NCI-H1092 (cell line): ENCODE measurements at places on chromosomes 12 and 14.

- DNase-seq = no peak
These were observed 130.1 kb upstream of the RTL1 start for GRCh38 chr14:101033446-101034165.

DNA sequence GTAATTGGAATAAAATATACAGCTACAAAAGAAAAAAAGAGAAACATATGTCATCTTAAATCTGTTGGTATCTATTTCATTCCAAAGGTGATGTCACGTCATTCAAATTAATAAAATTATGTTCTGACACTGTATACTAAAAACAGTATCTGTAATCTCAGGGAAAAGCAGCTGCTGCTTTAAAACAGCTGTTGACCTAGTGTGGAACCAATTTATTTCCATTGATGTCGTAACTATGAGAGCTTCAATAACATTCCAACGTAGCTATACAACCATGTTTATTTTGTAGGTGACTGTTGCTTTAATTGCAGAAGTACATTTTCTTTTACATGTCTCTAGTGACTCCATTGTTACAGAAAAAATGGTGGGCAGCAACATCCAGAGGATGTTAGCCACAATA is 571.7 kb downstream of the RPS29 start:
- no peak for DNase-seq

GRCh38 chr12:15146585-15146984 is 74.6 kb downstream of the RERG start:
- no peak for DNase-seq

GRCh38 chr14:77646907-77647306 is 30.5 kb upstream of the SPTLC2 start:
- DNase-seq = no peak

DNA sequence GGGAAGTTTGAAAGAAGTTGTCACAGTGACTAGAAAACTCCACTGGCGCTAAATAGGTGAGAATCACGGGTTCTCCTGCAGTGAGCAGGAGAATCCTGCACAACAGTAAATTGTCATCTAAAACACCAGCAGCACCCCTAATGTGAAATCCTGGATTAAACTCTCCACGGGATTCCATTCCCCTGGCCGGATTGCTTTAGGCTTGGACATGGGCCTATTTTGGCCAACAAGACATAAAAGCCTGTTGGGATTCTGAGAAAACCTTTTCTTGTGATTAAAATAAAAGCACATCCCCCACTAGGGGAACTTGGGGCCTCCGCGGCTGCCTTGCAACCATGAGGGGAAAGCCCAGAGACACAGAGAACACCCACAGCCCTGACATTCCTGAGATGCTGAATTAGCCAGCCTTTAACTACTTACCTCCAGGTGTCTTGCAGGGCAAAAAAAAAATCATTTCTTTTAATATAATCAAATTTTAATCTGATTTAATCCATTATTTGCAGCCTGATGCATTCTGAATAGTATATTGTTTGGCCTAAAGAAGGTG is 21.0 kb upstream of the TSPAN11 start:
- DNase-seq = no peak

DNA sequence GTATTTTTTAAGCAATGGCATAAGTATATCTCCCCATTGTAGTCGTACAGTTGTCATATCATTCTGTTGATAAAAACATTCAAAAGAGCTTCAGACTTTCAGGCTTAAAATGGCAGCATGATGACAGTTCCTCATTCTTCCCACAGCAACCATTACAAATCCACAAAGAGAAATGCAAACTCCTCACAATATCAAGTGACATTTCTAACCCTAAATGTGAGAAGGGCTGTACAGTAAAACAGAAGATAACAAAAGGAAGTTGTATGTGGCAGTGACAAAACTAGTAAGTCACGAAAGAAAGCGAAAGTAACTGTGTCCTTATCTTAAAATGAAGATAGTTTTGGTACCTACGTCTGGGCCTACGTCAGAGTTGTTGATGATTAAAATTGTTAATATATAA is 46.7 kb downstream of the GXYLT1 start:
- DNase-seq = no peak

DNA sequence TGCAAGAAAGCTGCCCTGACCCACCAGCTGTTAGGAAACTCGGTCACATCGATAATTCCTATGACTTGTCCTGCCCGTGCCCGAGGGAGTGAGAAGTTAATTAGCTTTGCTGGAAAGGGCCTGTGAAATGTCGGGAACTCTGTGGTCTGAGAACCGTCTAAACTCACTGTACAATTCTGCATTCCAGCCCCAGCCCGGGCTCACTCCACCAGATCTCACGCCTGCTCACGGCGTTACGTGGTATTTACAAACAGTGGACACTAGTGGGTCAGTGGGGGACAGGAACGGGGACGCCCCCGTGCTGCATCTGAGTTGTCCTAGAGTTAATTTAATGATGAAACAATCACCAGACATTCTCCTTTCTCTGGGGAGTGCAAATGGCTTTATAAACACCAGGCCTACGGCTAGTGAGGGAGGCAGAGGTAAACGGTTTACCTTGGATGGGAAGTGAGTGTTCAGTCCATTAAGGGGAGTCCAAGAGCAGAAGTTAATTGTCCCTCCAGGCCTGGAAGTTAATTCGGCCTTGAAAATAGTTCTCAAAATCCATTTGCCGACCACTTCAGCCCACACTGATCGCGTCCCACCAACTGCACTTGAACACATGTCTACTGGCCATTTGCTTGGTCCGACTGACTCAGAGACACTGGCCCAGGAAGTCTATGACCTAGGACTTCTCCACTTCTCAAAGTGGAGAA is 93.5 kb upstream of the MED13L start:
- DNase-seq = no peak

DNA sequence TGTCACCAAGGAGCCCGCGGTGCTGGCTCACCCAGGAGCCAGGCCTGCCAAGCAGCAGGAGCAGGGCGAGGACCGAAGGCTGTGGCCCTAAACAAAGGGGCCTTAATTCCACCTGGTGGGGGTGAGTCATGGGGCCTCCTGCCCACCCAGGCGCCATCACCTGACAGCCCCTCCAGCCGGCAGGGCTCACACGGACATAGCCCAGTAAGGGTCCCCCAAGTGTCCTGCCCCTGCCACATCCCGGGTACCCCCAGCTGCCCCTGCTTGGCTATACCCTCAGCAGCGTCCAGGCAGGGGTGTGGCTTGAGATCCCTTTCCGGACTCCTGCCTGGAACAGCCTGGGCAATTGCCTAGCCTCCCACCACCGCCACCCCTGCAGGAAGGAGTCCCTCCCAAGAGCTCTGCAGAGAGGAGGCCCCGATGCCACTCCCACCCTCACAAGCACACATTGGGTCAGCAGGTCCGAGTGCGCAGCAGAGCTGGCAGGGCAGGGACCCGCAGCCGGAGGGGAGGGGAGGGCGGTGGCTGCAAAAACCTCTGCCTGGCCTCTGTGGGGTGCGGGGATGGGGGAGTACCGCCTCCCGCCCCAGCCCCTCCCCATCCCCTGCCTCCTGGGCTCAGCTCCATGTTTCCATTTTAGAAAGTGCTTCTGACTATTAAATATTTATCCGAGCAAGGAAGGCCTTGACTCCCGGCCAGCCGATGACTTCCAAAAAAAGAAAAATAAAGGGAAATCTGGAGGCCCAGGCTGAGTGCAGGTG is 4.6 kb downstream of the AHNAK2 start:
- DNase-seq = no peak

GRCh38 chr14:42424501-42424900 is 817.8 kb downstream of the LRFN5 start:
- no peak for DNase-seq

DNA sequence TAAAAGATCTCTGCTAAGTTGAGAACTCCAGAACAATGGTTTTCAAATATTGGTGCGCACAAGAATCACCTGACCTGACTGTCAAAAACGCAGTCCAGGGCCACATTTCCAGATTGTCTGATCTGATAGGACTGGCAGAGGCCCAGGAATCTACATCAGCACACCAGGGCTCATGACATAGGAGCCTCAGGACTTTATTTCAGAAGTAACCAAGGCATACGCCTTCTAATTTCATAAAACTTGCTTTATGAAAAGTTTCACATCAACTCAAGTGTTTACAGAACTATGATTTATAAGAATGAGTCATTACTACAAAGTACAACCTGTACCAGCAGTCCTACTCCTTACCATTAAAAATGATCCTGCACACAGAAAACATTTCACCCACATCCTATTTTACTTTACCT is 47.7 kb upstream of the PTPRO start:
- no peak for DNase-seq

DNA sequence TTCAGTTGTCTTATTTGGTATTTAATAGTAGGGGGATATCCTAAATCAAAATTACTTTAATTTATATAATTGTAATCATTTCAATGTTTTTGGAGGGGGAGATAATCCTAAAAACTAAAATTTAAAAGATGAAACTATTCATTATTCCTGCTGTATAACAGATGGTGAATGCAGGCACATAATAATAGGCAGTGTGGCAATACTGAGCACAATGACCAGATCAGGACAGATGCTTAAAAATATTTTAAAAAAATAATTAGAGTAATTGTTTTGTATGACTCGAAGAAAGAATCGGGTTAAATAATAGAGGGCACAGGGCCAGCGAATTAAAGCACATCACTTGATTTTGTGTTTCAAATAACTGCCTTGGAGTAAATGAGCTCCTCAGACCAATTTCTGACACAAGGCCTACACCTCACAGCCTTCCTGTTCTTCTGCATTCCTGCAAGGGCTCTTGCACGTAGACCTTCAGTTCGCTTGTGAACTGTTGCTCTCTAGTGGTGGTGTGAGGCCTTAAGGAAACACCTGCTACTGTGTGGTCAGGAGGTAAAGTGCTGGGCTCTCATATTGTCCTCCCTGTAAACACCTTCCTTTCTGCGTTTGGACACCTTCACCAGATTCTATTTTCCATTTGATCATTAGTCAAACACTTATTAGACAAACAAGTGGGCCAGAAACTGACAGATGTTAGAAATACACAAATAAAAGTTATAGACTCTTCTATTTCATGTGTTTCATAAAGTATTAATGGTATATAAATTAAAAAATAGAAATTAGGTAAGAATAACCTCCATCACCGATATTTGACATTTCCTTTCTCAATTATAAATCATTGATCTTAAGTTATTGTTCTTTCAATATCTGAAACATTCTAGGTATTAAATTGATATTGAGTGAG is 29.3 kb upstream of the KLRF1 start:
- no peak for DNase-seq

DNA sequence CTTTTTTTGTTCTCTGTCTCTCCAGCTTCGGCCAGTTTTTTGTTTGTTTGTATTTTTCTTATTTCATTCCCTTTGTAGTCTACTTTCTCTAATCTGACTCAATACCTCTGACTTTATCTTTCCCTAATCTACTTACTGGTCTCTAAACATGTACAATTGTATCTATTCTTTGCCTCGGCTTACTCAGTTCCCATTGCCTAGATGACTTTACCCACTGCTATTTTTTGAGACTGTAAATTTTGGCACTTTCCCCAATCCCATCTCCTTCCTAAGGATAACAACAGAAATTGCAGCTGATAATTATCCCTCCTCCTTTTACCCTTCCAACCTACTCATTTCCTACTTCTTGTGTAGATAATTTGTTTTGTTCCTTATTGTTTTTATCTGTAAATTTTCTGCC is 511.1 kb downstream of the RPL10L start:
- no peak for DNase-seq

GRCh38 chr14:76599141-76599540 is 162.1 kb upstream of the VASH1 start:
- no peak for DNase-seq

DNA sequence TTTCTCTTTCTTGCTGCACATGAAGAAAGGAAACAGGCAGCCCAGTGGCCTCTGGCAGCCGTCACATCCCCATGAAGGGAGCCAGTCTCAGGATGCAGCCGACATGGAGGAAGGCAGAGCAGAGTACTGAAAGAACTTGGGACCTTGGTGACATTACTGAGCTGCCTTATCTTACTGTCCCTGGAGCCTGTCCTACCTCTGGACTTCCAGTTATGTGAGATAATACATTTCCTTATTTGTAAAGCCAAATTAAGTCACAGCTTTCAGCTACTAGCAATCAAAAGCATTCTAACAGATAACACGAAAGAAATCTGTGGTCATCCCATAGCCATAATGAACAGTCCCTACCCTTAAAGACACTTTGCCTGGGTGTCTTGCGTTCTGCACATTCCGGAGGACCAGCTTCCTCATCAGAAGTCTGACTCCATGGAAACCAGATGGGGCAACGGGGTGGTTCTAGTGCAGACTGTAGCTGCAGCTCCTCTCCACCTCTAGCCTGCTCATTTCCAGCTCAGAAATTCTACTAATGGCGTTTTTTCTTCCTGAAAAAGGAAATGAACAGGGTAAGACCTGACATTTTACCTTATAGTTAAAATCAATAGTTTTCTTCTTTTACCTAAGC is 7.8 kb upstream of the EGLN3 start:
- DNase-seq = no peak

DNA sequence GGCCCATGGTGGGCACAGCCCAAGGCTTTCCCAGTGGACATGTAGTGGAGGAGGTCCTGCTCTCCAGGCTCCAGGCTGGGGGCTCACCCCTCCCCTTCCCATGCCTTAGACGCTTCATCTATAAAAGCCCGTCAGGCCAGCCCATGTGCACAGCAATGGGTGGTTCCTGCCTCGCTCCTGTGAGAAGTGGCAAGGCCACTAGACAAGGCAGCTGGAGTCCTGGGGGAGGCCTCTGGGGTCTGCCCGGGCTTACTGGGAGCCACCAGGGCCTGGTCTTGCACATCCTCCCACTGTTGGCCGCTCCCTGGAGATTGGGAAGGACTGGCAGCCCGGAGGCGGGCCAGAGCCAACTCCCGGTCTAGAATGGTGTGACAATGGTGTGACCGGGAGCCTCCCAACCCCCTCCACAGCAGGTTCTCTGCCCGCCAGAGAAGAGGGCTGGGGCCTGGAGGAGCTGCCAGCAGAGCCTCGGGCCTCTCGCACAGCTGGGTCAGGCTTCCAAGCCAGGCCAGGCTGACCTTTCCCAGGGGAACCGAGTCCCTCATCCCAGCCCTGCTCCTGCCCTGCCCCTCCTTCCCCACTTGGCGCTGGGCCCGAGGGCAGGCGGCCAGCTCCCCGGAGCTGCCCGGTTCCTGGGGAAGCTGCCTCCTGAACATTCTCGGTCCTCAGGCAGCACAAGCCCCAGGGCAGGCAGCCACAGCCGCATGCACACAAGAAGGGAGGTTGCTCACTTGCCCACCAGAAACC is 97.9 kb downstream of the RFLNA start:
- peak; percentile 53 for DNase-seq

GRCh38 chr14:66432334-66432733 is 53.8 kb upstream of the CCDC196 start:
- DNase-seq = no peak

GRCh38 chr12:115013236-115013981 is 329.4 kb upstream of the TBX3 start:
- no peak for DNase-seq

DNA sequence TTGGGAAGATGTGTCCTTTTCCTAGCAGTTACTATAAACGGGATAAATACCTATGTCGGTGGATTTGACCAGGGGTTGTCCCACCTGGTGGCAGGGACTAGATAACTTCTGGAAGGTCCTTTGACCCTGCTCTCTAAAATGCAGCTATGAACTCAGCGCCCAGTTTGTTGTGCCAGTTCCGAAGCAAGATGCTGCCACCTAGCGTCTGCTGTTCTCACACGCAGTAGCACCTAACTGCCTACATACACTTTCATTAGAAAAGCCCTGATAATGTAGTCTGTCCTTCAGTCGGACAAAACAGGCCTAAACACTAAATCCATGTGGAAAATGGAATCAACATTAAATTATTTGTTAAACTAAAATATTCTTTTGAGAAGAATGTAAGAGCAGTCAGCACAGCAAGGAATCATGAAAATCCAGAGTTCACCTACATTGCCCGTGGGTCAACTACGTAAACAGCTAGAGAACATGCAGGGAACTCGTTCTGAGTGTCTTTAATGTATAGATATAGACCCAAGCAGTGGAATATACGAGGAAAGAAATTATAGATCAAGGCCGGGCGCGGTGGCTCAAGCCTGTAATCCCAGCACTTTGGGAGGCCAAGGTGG is 51.1 kb upstream of the CRACR2A start:
- DNase-seq = peak; percentile 54
